ENCODE measurements at places on chromosomes 6 and 20.

- no peak for DNase-seq
These were observed 11.0 kb upstream of the ARMH2 start for GRCh38 chr6:24809728-24810127.

GRCh38 chr6:2547355-2547754, 203.4 kb downstream of the MYLK4 start:
- no peak for DNase-seq

GRCh38 chr20:51339721-51340450, 202.6 kb downstream of the NFATC2 start:
- DNase-seq = no peak

GRCh38 chr20:49435639-49436038, 46.8 kb downstream of the KCNB1 start:
- no peak for DNase-seq

- no peak for DNase-seq
These were observed 214.7 kb upstream of the PTCHD4 start for GRCh38 chr6:48325701-48326100.

All from stimulated activated CD8-positive, alpha-beta memory T cell treated with anti-CD3 and anti-CD28 coated beads, Interleukin-7, amount 100 ng/mL, for 4 hours (primary cell).